Fibroblast of the aortic adventitia (primary cell): ENCODE measurements at places on chromosomes 5 and 9. TPM values are rescaled to one million over a fixed set of nuclear protein-coding genes. Genes with fewer than 3 reads are reported as not detected.

DNA sequence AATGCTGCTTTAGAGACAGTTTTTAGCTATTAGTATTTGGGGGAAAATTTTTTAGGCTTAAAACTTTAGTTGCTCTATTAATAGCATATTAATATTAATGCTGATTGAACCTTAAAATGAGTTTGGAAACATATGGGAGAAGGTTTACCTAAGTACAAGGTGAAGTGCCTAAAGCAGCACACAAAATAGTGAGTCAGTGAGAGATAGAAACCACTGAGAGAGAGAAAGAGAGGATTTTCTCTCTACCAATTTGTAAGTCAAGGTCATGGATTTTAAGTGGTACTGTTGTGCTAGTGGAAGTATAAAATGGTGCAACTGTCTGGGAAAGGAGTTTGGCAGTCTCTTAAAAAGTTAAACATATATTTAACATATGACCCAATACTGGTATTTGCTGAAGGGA is 64.9 kb downstream of the MARCHF3 start:
- no peak for DNase-seq

DNA sequence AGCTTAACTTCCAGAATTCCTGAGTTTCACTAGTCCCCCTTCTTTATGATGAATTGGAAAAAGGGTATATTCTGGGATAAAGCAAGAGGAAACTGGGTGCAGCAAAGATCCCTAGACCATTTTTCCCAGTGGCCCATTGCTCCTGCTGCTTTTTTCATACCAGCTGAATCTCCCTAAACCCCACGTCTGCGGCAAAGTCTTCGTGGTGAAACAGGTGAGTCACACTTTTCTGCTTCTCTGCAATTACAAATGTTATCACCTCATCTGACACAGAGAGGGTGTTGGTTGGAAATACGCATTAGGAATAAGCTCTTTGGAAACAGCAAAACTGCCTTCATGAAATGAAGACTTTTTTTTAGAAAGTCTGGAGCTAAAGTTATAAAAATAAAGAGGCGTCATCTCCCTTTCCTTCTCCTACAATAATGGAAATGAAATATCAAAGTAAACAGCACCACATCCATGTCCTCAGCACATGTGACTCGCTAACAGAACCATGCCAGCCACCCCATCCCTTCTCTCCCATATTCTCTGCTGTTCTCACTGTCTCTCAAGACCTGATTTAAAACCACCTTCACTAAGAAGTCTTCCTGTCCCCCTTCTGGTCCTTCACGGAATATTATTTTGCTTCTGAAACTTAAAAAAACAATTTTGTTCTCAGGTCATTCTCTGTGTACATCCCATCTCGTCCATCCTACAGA is 39.5 kb upstream of the GLRX start:
- peak; percentile 59 for DNase-seq

DNA sequence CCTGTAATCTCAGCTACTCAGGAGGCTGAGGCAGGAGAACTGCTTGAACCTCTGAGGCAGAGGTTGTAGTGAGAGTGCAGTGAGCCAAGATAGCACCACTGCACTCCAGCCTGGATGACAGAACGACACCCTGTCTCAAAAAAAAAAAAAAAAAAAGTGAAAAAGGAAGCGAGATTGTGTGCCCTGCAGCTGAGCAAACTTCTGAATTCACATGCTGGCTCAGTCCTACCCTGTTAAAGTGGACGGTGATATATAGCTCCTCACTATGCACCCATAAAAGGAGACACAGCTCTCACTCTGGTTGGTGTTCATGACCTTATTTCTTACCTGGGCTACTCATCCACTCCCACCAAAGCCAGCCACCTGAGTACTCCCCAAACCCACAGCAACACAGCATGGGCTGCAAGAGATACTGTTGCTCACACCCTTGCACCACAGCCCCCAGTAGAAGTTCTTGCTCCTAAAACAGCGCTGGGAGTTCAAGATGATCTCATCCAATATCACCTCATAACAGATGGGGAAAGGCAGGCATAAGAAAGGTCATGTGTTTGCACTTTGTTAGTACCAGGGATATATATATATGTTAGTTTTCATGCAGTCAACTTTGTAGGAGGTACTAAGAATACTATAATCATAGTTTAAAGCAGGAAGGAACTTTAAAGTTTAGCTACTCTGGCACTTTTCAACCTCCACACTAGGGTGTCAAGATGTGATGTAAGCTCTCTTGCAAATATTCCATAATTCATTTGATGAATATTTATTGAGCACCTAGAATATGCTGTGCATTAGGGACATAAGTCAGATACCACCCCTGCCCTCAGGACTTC is 4.0 kb downstream of the TTLL11 start:
- no peak for DNase-seq

DNA sequence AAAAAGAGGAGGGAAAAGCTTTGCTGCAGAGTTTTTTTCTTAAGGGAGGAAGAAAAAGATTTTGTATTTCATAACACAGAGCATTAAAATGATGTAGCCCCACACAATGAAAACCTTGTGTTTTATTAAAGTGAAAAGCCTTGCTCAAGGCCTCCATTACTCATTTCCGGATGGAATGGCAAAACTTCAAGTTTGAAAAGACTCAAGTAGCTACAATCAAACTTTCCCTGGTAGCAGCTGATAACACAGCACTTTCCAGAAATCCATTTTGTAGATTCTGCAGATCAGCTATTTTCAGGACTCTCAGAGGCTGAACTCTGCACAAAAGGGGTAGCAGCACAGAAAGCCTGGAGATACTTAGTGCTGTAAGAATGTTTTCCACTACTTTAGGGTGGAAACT is 374.8 kb downstream of the NFIB start:
- peak; percentile 98 for DNase-seq

Gene CRAT
- total RNA-seq = 21.3 and 66.0 TPM in 2 replicates

Gene FOXD4
- 0.27 TPM in 1 of 2 replicates, not detected in the other for total RNA-seq

DNA sequence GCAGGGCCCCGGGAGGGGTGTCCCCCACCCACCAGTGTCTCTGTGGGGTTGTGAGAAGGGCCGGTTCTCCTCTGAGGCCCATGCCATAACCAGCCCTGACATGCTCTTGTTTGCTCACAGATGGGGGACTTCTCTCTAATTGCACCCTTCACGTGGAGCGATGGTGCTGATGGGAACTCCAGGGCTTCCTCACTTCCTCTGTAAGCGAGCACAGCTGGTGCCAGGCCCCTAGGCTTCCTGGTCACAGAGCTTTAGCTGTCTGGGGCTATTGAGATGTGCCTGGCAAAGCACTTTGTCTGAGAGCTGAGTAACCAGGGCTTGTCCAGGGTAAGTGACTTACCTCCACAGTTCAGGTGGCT is 36.4 kb downstream of the PHF2 start:
- no peak for DNase-seq

DNA sequence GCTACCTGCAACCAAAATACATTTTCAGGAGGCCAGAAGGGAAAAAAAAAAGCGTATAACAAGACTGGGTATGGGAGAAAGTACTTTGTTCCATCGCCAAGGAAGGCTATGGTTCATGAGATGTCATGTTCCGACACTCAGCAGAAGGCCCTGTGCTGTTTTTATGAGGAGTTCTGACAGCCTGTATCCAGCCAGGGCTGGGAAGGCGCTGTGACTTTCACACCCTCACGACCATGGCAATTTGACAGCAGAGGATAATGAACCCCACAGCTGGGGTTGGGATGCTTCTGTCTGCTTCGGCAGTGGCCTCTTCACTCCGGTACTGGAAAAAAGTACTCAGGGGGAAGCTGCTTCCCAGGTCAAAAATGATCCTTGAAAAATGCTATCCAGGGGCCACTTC is 154.4 kb downstream of the PRELID2 start:
- no peak for DNase-seq

Gene TBC1D2
- total RNA-seq = 15.9 and 20.7 TPM in 2 replicates

- DNase-seq = no peak
These were observed 31.5 kb upstream of the SYNPO start for GRCh38 chr5:150608991-150609390.

Gene MYOT
- total RNA-seq = not detected in 2 replicates

Gene HTR4
- total RNA-seq = 0.18 TPM in 1 of 2 replicates, not detected in the other

DNA sequence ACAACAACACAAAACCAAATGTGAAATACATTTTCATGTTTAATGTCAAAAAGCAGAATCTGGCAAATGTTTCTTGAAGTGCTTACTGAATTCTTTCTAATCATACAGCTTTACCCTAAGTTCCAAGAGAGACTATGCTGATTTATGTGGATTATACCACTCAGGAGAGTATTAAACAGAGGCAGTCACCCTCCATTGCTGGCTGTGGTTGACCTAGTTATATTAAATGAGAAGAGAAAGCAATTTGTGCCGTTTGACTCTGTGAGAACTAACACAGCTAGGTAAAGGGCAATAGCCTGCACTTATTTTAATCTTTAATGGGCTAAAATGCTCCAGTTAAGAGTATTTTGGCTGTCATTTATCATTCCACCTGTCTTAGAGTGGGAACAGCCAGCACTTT is 62.6 kb downstream of the ELL2 start:
- DNase-seq = no peak

DNA sequence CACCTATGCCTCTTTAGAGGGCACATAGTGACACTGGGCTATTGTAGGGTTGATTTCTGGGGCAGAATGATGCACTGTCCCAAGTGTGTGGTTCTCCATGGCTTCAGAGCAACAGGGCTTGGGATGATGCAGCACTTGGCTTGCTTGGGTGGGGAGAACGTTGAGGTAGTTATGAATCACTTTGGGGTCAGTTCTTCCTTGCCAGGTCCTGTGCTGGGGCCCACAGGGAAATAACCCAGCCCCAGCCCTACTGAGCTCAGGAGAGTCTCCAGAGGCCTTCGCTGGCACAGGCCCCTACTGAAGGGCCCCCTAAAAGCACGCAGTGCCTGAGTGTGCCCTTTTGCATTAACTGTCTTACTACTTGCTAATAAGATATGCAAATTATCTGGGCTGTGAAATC is 24.2 kb downstream of the JADE2 start:
- peak; percentile 91 for DNase-seq
